ENCODE measurements at places on chromosomes 6 and 20.

DNA sequence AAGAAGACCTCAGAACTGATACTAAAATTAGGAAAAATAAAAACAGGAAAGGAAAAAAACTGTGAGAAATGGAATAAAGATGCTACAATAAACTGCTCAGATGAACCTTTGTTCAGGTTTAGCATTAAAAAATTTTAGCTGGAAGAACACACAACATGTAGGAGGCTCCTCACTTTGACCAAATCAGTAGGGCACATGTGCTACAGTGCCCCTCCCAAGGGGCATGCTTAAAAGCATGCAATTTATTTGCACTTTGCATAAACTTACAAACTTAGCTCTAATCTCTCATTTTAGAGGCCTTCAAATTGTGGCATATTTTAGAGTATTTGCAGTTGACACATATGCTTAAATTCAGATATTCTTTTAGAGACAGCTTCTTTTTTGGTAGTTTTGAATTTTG is 570.2 kb downstream of the UTRN start:
- DNase-seq = no peak

- DNase-seq = no peak
These were observed 650.6 kb upstream of the ARID1B start for GRCh38 chr6:156126535-156126934.

DNA sequence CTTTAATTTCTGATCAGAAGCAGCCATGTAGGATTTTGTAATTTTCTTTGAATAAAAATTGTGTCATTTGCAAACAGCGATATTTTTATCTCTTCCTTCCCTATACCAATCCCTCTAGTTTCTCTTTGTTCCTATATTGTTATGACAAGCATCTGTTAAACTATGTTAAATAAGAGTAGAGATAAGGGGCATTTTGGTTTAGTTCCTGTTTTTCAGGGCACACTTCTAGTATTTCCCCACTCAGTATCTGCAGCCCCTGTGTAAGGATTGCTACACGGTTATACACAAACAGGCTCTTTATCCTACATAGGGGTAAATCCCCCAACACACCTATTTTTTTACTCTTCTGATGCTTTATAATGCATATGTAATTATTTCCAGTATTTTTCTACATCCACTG is 42.1 kb downstream of the TRERF1 start:
- DNase-seq = no peak

- no peak for DNase-seq
These were observed 34.5 kb upstream of the PAX1 start for GRCh38 chr20:21670981-21671380.

DNA sequence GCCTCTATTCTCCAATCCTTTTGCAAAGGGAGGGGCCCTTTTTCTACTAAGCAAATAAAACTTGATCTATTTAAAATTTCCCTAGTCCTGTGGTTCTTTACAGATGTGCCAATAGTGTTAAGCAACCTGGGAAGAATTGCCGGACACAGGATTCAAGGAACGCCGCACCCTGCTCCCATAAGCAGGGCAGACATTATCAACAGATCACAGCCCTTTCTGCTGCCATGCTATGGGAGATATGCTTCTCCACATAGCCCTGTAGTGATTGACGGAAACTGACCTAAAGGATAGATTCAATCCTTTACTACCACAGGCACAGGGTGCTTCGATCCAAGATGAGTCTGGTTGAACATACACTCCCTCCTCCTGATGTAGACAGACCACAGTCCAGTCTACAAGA is 118.4 kb upstream of the TRAF3IP2 start:
- no peak for DNase-seq

GRCh38 chr20:37697314-37697713 is 3.5 kb downstream of the CTNNBL1 start:
- DNase-seq = no peak

DNA sequence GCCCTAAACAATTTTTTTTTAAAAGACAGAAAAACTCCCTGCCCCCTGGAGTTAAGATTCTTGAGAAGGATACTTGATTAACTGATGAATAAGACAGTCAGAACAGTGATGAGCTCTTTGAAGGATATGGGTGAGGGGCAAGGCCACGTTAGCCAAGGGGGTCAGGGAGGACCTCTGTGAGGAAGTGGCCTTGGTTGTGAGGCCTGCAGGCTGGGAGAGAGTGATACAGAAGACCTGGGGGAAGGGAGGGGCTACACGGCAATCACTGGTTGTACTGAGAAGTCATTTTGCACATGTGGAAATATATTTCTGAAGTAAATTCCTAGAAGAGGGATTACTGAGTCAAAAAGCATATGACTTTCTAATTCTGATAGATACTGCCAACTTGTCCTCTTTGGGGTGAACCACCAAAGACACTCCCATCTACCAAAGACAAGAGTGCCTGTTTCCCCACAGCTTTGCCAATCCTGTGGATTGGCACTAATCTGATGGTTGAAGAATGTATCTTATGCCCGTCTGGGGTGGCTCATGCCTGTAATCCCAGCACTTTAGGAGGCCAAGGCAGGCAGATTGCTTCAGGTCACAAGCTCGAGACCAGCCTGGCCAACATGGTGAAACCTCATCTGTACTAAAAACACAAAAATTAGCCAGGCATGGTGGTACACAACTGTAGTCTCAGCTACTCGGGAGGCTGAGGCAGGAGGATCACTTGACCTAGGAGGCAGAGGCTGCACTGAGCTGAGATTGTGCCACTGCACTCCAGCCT is 22.3 kb upstream of the BCAS4 start:
- peak; percentile 79 for DNase-seq

GRCh38 chr6:170038251-170038650 is 252.6 kb downstream of the DLL1 start:
- no peak for DNase-seq

- no peak for DNase-seq
These were observed 32.9 kb upstream of the PXDC1 start for GRCh38 chr6:3784423-3784822.

GRCh38 chr6:446418-447366 is 55.1 kb downstream of the IRF4 start:
- DNase-seq = peak; percentile 64

DNA sequence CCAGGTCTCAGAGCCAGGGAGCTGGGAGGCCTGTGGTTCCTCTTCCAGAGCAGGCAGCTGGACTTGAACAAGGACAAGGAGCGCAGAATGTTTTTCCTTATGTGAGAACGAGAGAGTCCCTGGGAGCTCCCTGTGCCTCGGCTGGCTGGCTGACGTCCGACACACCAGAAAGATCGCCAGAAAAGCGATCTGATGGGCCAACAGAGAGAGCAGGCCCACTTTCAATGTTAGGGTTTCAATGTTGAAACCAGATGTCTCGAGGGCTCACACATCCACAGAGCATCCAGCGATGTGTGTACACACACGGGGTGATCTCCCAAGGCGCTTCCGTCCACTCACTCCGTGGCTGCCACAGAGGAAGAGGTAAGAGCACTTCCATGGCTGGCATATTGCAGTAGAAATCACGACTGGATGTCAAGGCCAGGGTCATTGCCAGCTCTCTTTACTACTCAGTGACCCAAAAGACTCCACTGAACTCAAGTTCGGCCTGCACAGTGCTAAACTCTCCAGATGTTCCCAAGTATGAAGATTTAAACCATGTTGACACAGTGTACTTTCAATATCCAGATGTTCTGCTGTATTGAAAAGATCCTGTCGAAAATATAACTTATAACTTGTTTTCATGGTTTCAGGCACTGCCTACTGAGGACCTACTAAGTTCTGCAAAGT is 70.8 kb upstream of the FOXC1 start:
- DNase-seq = no peak

- peak; percentile 87 for DNase-seq
These were observed 88.5 kb downstream of the LY86 start for GRCh38 chr6:6676910-6677441.

GRCh38 chr6:84093441-84094435 is 60.2 kb downstream of the MRAP2 start:
- DNase-seq = no peak

DNA sequence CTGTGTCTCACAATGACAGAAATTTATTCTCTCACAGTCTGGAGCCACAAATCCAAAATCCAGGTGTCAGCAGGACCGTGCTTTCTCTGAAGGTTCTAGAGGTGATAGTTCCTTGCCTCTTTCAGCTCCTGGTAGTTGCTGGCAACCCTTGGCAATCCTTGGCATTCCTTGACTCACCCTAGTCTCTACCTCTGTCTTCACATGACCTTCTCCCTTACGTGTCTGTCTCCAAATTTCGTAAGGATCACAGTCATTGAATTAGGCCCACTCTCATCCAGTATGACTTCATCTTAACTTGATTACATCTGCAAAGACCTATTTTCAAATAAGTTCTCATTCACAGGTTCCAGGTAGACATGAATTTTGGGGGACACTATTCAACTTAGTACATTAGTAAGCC is 143.1 kb downstream of the CEP57L1 start:
- no peak for DNase-seq

DNA sequence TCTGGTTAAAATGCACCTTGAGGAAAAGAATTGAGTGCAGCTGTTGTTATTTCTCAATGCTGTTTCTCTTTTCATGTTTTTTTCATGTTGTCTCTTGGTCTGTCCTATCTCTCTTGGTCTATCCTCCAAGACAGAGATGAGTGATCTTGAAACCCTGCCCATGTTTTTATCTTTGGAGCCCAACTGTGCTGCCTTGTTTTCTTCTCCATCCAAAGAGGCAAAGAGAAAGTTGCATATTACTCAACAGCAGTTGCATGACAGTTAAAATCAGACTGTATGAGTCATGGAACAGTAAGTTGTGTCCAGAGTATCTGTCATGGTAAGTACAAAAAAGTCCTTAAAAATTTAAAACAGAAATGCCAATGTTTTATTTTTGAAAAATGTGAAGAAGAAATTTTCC is 26.2 kb downstream of the BCAS1 start:
- peak; percentile 57 for DNase-seq

DNA sequence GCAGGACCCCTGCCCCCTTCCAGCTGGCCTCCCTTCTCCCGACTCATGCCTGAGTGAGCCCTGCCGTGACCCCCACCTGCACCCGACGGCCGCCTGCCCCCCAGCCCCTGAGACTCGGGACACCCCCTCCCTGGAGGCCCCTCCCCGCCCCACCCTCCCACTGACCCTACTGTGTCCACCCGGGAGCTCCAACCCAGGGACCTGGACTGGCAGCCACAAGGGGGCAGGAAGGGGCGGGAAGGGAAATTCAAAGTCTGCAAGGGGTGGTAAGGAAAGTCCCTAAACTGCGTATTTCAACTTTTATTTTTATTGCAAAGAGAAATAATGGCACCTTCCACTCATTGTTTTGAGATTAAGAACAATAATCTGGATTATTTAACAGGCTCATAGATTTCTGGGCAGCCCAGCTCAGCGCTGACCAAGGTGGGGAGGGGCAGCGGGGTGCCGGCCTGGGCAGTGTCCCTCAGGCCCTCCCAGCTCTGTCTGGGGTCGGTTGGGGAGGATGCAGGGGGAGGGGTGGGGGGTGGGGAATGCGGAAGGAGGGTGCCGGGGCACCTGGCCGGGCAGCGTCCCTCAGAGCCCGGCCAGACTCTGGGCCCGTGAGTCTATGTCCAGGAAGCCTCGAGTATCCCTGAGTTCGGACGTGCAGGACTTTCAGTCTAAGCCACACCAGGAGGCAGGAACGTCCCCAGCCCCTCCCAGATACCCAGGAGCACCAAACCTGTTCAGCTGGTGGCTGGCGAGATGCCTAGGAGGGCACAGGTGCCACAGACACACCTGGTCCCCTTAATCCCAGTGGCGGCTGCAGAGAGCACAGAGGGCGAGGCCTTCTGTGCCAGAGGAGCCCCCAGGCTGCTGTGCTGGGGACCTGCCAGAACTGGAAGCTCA is 1.3 kb upstream of the PTK6 start:
- no peak for DNase-seq

Data from lower leg skin (tissue), 4 donors.